Karpas-422 (cell line): ENCODE measurements at places on chromosomes 6 and 20.

GRCh38 chr6:87482366-87482765 lies 9.6 kb downstream of the SLC35A1 start:
- H3K27me3 ChIP-seq = no peaks in the 10 kb centered on the region
- no peak overlapping the region for H3K4me3 ChIP-seq
- no peak for DNase-seq
- H3K36me3 ChIP-seq = peaks cover 6% of the 10 kb centered on the region; the same call in 1 of the 2 replicates
- H3K4me1 ChIP-seq = no peaks in the 10 kb centered on the region

DNA sequence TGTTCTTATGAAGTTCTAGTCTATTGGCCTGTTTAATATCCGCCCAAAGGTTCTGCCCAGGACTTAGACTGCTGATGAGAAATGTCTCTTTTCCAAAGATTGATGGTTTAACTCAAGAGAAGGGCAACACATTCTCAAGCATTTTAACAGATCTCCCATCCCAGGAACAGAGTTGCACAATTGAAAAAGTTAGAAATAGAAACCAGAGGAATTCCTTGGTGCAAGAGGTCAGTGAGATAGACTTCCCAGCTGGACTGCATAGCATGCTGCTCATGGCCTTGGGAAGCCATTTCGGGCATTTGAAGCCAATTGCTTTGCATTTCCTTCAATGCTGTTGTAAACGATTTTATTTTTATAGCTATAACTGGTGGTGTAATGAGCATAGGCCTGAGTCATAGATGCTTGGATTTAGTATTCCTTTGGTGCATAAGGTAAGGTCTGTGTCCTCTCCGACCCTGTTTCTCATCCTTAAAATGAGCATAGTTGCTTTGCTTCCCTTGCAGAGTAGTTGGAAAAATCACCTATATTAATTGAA lies 292.2 kb upstream of the JAG1 start:
- H3K27me3 ChIP-seq = no peaks in the 10 kb centered on the region
- H3K4me3 ChIP-seq = no peak overlapping the region
- no peaks in the 10 kb centered on the region for H3K4me1 ChIP-seq
- no peak overlapping the region for H3K27ac ChIP-seq
- H3K36me3 ChIP-seq = no peaks in the 10 kb centered on the region

- no peak overlapping the region for H3K27ac ChIP-seq
- DNase-seq = no peak
- no peaks in the 10 kb centered on the region for H3K36me3 ChIP-seq
- no peak overlapping the region for H3K4me3 ChIP-seq
- H3K4me1 ChIP-seq = peaks cover 30% of the 10 kb centered on the region
Observed at GRCh38 chr6:134177236-134177635, 124.8 kb upstream of the SLC2A12 start.

- H3K36me3 ChIP-seq = peaks cover 3% of the 10 kb centered on the region; the same call in 1 of the 2 replicates
- H3K27me3 ChIP-seq = no peaks in the 10 kb centered on the region
- no peak overlapping the region for H3K4me3 ChIP-seq
- H3K4me1 ChIP-seq = peaks cover 8% of the 10 kb centered on the region
- peak; percentile 43 for DNase-seq
Observed at GRCh38 chr6:35328108-35328723, 14.1 kb upstream of the PPARD start.

- H3K27ac ChIP-seq = no peak overlapping the region
- peaks cover 4% of the 10 kb centered on the region; the same call in 1 of the 2 replicates for H3K4me1 ChIP-seq
- no peaks in the 10 kb centered on the region for H3K27me3 ChIP-seq
- no peaks in the 10 kb centered on the region for H3K36me3 ChIP-seq
- no peak overlapping the region for H3K4me3 ChIP-seq
Observed at GRCh38 chr6:16854986-16855385, 93.7 kb upstream of the ATXN1 start.

GRCh38 chr20:47927385-47927851 lies 142.1 kb upstream of the SULF2 start:
- H3K36me3 ChIP-seq = no peaks in the 10 kb centered on the region
- H3K4me1 ChIP-seq = no peaks in the 10 kb centered on the region
- no peak overlapping the region for H3K27ac ChIP-seq

GRCh38 chr6:168058691-168059551 lies 20.1 kb downstream of the FRMD1 start:
- H3K27ac ChIP-seq = no peak overlapping the region
- H3K36me3 ChIP-seq = no peaks in the 10 kb centered on the region

DNA sequence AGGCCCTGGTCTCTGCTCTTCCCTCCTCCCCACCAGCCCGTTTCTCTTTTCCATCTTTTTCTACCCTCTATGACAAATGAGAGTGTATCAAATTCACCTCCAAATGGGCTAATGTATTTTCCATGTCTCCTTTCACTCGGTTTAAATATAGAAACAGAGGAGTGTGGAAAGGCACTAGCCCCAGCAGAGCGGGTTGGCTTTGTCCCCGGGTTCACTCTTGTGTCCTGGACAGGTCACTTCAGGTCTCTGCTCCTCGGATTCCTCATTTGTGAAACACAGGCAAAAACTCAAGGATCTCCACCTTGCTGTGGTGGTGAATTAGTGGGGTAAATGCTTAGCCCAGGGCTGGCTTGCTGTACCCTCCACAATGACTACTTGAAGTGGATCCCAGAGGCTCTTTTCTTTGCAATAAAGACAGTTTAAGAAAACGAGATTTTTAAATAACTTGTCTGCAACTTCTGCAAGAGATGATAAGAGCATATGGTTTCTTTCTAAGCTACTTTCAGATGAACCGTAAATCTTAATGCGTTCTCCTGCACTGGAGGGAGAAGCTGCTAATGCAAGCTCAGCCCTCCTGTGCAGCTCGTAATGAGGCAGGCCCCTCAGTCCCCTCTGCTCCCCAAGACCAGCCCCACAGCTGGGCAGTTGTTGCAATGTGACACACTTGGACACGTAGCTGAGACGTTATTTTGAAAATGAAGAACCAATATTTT lies 292.9 kb downstream of the THBS2 start:
- no peaks in the 10 kb centered on the region for H3K4me1 ChIP-seq
- H3K36me3 ChIP-seq = no peaks in the 10 kb centered on the region
- no peak for DNase-seq
- H3K4me3 ChIP-seq = no peak overlapping the region
- H3K27ac ChIP-seq = no peak overlapping the region

- no peak overlapping the region for H3K4me3 ChIP-seq
- H3K4me1 ChIP-seq = no peaks in the 10 kb centered on the region
- no peaks in the 10 kb centered on the region for H3K27me3 ChIP-seq
- H3K27ac ChIP-seq = no peak overlapping the region
Observed at GRCh38 chr6:154887051-154887450, 108.1 kb upstream of the TIAM2 start.

GRCh38 chr6:17966451-17966850 lies 21.0 kb downstream of the KIF13A start:
- H3K27me3 ChIP-seq = no peaks in the 10 kb centered on the region
- no peak overlapping the region for H3K27ac ChIP-seq
- H3K4me1 ChIP-seq = no peaks in the 10 kb centered on the region
- DNase-seq = no peak
- H3K36me3 ChIP-seq = no peaks in the 10 kb centered on the region

DNA sequence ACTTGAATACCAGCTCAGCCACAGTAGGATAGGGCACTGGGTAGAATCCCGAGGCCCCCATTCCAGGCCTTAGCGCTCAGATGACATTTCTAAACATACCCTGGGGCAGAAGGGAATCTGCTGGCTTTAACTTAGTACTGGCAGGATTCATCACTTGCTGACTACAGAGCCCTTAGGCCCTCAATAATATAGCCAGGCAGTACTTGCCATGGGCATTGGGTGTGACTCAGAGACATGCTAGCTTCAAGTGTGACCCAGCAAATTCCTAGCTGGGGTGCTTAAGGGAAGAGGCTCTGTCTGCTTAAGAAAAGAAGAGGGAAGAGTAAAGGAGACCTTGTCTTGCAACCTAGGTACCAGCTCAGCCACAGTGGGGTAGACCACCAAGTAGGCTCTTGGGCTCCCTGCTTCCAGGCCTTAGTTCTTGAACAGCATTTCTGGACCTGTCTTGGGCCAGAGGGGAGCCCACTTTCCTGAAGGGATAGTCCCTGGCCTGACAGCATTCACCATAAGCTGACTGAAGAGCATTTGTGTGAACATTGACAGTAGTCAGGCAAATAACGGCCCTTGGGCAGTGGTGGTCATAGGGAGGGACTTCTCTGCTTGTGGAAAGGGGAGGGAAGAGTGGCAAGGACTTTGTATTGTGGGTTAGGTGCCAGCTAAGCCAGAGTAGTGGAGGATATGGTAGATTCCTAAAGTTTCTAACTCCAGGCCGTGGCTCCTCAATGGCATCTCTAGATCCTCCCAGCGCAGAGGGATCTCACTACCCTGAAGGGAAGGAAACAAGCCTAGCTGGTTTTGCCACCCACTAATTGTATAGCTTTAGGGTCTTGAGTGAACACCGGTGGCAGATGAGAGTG lies 48.5 kb upstream of the HACE1 start:
- H3K27me3 ChIP-seq = no peaks in the 10 kb centered on the region
- H3K27ac ChIP-seq = no peak overlapping the region
- no peaks in the 10 kb centered on the region for H3K4me1 ChIP-seq

DNA sequence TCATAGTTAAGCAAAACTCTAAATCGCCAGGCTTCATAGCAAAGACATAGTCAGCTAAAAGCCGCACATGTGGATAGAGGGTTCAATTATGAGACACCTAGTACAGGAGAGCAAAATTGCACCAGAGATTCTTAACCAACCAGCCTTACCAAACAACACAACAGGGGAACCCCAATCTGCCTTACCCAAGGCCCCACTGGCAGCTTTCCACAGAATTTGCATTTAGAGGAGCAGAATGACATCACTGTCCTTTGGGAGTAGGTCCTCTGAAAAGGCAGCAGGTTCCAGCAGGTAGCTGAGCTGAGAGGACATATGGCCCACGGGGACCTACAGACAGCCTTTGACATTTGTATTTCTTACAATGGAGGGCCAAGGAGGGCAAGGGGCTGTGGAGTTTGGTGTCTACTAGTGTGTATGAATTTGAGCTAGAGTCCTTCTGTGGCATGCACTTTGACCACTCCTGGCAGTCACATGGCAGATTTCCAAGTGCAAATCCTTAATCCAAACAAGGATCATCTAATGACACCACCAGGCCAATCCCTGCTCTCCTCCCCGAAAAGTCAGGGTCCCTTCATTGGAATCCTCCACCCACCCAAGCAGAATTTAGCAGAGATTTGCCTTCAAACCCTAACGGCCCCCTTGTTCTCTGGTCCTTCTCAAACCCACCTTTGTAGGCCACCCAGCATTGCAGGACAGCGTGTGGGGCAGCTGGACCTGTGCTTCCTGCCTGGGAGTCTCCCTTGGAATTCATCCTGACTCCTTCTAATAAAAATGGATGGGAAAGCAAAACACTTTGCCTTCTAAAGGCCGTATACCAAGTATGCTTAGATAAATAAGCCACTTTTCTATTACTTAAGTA lies 171.2 kb upstream of the SUPT3H start:
- no peaks in the 10 kb centered on the region for H3K36me3 ChIP-seq
- no peak overlapping the region for H3K4me3 ChIP-seq
- H3K27ac ChIP-seq = no peak overlapping the region
- peaks cover 16% of the 10 kb centered on the region for H3K4me1 ChIP-seq
- H3K27me3 ChIP-seq = no peaks in the 10 kb centered on the region

DNA sequence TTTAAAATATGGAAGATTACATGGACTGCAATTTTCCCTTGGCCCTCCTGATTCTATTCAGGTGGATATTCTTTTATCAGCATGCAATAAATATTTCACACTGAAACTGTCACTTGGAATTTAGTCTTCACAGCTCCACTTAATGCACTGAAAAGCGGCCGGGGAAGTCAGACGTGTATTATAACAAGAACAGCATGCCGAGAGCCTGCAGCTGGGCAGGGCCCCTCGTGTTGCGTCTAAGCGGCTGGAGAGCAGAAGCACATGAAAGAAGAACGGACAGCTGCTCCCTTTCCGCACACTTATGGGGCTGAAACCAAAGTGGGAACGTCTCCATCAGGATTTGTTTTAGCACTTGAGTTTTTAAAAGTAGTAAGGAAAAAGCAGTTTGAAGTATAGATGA lies 57.2 kb downstream of the LYRM4 start:
- no peaks in the 10 kb centered on the region for H3K36me3 ChIP-seq
- H3K4me1 ChIP-seq = no peaks in the 10 kb centered on the region
- H3K27ac ChIP-seq = no peak overlapping the region
- no peak overlapping the region for H3K4me3 ChIP-seq
- no peak for DNase-seq

DNA sequence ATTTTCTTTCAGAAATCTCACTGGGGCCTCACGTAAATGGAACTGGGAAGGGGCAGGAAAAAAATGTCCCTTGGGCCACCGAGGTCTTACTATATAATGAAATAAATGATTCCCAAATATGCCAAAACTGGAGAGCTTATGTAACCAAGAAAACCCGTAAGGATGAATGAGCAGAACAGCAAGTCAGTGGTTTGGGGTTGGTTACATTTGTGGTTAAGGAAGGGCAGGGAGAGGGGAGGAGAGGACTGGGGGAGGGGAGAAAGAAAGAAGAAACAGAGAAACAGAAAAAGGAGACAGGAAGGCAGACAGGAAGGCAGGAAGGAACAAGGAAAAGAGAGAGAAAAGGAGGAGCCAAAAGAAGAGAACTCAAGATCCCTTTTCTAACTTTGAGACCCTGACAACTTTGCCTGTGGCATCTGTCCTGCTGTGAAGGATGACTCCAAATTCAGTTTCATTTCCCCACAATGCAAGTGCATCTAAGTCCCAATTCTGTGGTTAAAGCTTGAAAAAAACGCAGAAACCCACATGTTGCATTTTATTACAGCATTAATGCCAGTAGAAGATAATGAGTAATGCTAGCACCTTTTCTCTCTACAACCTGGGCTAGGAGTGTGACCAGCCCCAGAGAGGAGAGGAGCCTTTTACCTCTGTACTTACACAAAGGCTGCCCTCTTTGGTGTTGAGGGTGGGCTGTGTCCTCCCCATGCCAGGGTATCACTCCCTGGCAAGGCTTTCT lies 10.8 kb upstream of the ARMC2 start:
- no peaks in the 10 kb centered on the region for H3K36me3 ChIP-seq
- H3K27ac ChIP-seq = no peak overlapping the region

DNA sequence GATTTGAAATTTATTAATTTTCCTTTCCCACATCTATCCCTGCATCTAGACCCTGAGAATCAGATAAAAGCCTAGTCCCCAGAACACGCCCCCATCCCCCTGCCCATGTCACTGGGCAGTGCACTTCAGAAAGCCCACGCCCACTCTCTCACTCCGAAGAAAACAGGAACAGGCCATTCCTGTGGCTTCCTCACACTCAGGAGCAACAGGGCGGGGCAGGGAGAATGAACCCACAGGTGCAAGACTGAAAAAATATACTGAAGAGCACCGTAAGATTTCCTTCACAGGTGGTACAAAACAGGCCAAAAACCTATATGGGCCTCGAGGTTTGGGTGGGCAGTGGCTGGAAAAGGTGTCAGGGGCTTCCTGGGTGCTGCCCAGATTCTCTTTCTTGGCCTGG lies 3.4 kb downstream of the OXT start:
- no peak for DNase-seq
- H3K27ac ChIP-seq = no peak overlapping the region
- no peaks in the 10 kb centered on the region for H3K4me1 ChIP-seq
- no peaks in the 10 kb centered on the region for H3K27me3 ChIP-seq
- no peaks in the 10 kb centered on the region for H3K36me3 ChIP-seq

GRCh38 chr20:9202420-9203080 lies 133.7 kb downstream of the PLCB4 start:
- H3K36me3 ChIP-seq = no peaks in the 10 kb centered on the region
- H3K4me3 ChIP-seq = no peak overlapping the region
- DNase-seq = no peak
- no peaks in the 10 kb centered on the region for H3K4me1 ChIP-seq
- no peak overlapping the region for H3K27ac ChIP-seq
